Osteoblast (primary cell): ENCODE measurements at places on chromosomes 5 and 9. TPM values are rescaled to one million over a fixed set of nuclear protein-coding genes. Genes with fewer than 3 reads are reported as not detected.

The FAM120AOS gene
- total RNA-seq = 43.4 and 48.0 TPM in 2 replicates

The ACOT12 gene
- 0.29 TPM in 1 of 2 replicates, not detected in the other for total RNA-seq

The NACC2 gene
- total RNA-seq = 25.3 and 32.9 TPM in 2 replicates

The TMC1 gene
- total RNA-seq = under 0.01 TPM in 1 of 2 replicates, not detected in the other

GRCh38 chr5:74895906-74896305 lies 29.7 kb upstream of the FAM169A start:
- peaks cover 7% of the 10 kb centered on the region for H3K4me1 ChIP-seq
- H3K27me3 ChIP-seq = no peaks in the 10 kb centered on the region
- H3K4me3 ChIP-seq = no peak overlapping the region

GRCh38 chr9:13054389-13054788 lies 225.1 kb downstream of the MPDZ start:
- no peaks in the 10 kb centered on the region for H3K36me3 ChIP-seq
- no peak for DNase-seq
- H3K4me3 ChIP-seq = no peak overlapping the region
- no peaks in the 10 kb centered on the region for H3K27me3 ChIP-seq
- H3K4me1 ChIP-seq = no peaks in the 10 kb centered on the region
- H3K27ac ChIP-seq = no peak overlapping the region

- no peaks in the 10 kb centered on the region for H3K4me1 ChIP-seq
- H3K27ac ChIP-seq = no peak overlapping the region
- H3K36me3 ChIP-seq = no peaks in the 10 kb centered on the region
Measured at GRCh38 chr5:165393839-165394238, 1888.4 kb downstream of the MAT2B start.

DNA sequence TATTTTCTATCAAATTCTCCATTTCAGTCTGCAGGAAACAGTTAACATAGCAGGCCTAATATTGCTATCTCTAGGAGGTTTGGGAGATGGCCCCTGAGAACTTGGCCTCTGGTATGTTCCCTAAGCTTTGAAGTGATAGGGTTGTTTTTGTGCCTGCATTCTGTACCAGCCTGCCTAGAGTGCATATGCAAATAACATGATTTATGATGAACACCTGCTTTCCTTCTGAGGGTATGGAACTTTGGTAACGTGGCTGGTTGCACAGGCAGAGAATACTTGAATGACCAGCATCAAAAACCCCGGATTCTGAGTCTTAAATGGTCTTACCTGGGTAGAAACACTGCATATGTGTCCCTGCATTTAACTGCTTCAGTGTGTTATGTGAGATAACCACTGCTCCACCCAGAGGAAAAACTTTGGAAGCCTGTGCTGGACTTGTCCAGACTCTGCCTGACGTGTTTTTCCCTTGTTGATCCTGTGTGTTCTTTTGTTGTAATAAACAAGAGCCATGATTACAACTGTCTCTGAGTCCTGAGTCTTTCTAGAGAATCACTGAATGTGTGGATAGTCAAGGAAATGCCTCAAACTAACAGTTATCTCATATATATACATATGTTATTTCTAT lies 111.3 kb upstream of the ABCA1 start:
- H3K4me3 ChIP-seq = no peak overlapping the region
- no peaks in the 10 kb centered on the region for H3K36me3 ChIP-seq
- H3K27me3 ChIP-seq = no peaks in the 10 kb centered on the region
- no peak overlapping the region for H3K27ac ChIP-seq
- peaks cover 4% of the 10 kb centered on the region for H3K4me1 ChIP-seq

- no peak overlapping the region for H3K4me3 ChIP-seq
- H3K27me3 ChIP-seq = no peaks in the 10 kb centered on the region
- H3K36me3 ChIP-seq = no peaks in the 10 kb centered on the region
- DNase-seq = no peak
- no peak overlapping the region for H3K27ac ChIP-seq
Measured at GRCh38 chr5:10332301-10332700, 21.2 kb upstream of the MARCHF6 start.

DNA sequence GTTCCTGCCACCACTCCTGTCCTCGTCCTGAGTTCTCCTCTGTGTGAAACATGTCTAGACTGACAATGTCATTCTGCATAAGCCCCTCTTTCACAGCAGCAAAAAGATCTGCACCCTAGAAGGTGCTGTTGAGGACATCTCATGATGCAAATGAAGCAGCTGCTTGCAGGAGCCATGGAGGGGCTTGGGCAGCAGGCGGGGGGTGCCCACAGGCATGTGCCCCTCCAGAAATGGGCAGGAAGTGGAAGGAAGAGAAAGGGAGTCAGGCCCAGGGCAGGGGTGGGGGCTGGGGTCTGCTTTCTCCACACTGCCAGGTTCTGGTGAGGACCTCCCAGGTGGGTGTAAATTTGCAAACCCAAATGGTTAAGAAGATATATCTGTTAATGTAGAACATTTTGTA lies 54.5 kb upstream of the KCNMB1 start:
- H3K4me3 ChIP-seq = no peak overlapping the region

- no peaks in the 10 kb centered on the region for H3K27me3 ChIP-seq
- no peak for DNase-seq
- no peak overlapping the region for H3K27ac ChIP-seq
Measured at GRCh38 chr9:132037458-132037857, 42.2 kb downstream of the MED27 start.

DNA sequence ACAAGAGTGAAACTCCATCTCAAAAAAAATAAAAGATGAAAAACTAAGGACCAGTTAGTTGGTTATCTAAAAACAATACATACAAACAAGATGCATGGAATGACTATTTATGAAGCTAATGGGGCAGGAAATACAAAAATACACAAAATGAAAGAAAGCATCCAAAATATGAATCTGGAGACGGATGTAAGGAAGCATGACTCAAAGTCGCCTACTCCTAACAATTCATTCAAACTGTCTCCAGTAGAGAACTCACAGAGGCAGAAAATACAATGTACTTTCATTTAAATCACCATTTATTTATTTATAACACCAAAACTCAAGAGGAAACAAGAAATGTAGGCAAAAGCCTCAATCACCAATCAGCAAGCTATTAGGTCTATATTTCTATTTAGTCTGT lies 68.4 kb downstream of the SCAI start:
- H3K36me3 ChIP-seq = no peaks in the 10 kb centered on the region
- peak; percentile 94 for DNase-seq

DNA sequence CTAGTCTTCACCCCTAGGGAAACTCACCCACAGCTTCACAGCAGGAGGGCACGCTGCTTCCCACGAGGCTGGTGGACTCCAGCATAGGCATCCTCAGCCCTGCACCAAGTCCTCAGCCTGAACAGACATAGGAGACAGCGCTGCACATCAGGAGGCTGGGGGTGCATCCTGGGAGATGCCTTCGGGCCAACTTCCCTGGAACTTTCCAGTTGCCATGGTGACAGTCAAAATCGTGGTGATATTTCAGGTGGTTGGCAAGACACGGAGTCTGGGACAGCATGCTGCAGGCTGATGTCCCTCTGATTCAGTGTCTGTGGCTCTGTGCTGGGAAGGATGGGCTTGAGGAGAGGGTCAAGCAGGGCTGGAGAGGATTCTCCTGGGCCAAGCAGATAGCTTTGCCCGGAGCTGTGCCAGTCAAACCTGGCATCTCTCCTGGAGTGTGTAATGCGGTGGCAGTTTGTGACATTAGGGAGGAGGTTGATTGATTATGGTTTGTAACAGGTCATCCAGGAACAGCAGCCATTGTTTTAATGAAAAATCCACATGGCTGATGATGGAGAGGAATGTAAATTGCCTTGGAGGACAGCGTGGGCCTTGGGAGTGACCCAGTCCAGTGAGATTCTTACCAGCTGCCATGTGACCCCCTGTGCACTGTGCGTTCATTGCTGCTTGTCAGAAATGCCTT lies 35.6 kb upstream of the SEMA4D start:
- H3K4me1 ChIP-seq = no peaks in the 10 kb centered on the region
- H3K36me3 ChIP-seq = no peaks in the 10 kb centered on the region
- H3K4me3 ChIP-seq = no peak overlapping the region

DNA sequence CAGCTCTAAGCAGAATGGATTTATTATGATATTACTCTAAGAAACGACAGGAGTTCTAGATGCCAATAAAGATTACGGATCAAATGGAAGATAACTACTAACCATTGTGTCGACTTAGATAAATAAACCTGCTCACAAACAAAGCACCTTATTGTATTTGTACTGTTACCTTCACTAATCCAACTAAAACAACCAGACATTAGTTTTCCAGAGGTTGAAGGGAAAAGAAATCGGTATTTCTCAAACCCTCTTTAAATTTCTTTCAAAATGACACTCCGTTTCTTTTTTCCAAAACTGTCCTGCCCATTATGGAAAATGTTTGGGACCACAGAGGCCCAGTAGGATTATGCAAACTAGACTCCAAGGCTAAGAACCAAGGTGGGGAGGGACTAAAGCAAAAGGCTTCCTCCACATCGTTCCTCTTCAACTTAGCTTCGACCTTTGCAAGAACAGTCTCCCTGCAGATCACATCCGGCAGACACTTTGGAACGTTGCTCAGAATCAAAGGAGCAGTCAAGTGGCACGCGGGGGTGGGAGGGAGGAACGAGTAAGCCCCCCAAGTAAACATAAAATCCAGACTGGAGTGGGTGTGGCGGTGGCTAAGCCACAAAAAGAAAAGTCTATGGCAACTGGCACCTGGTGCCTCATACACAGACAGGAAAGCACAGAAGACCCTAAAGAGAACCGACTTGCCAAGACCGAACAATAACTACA lies 2.7 kb downstream of the MLLT3 start:
- no peak overlapping the region for H3K27ac ChIP-seq
- H3K27me3 ChIP-seq = no peaks in the 10 kb centered on the region
- H3K36me3 ChIP-seq = no peaks in the 10 kb centered on the region
- peak overlapping the region; percentile 81 for H3K4me3 ChIP-seq

- H3K4me3 ChIP-seq = peak overlapping the region; percentile 93
- H3K36me3 ChIP-seq = peaks cover under 1% of the 10 kb centered on the region
- peak; percentile 18 for DNase-seq
- H3K4me1 ChIP-seq = peaks cover 18% of the 10 kb centered on the region
Measured at GRCh38 chr5:75509546-75509945, 1.9 kb downstream of the CERT1 start.

- H3K27ac ChIP-seq = no peak overlapping the region
- H3K4me3 ChIP-seq = no peak overlapping the region
- no peak for DNase-seq
- H3K4me1 ChIP-seq = no peaks in the 10 kb centered on the region
- H3K27me3 ChIP-seq = peaks cover 5% of the 10 kb centered on the region
Measured at GRCh38 chr9:90878562-90878961, 76.9 kb downstream of the SYK start.

GRCh38 chr9:14799030-14799429 lies 76.5 kb upstream of the CER1 start:
- H3K27ac ChIP-seq = no peak overlapping the region
- no peaks in the 10 kb centered on the region for H3K36me3 ChIP-seq
- no peaks in the 10 kb centered on the region for H3K4me1 ChIP-seq
- no peak overlapping the region for H3K4me3 ChIP-seq

DNA sequence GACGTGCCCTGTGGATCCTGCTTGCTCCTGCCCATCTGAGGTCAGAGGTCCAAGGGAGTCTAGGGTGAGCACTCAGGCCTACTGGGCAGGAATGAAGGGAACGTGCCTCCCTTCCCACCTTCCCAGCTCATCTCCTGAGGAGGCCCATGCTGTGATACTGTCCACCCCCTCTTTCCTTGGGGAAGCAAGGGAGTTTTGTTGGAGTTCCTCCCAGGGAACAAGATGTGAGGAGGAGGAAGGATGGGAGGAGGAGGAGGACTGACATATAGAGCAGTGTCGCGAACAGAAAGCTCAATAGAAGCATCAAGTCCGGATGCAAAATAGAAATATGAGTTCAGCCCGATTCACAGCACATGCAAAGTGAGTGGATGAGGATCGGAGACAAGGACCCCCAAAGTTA lies 41.0 kb downstream of the SLC6A7 start:
- no peak overlapping the region for H3K4me3 ChIP-seq
- no peaks in the 10 kb centered on the region for H3K36me3 ChIP-seq
- no peak for DNase-seq
- H3K27ac ChIP-seq = no peak overlapping the region

DNA sequence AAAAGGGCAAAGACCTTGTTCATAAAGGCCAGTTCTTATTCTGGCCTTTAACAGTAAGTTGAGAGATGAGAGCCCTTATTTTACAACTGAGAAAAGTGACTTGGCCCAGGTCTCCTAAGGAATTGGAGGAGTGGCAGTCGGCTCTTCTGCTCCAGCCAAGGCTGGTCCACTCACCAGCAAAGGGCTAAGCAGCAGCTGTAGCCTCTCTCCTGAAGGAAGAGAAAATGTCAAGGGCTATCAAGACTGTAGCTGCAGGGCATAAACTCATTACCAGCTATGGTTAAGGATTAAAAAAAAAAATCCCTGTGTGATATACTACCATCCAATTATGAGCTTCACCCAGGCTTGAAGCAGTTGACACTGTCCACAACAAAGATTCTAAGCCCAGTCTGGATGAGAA lies 138.6 kb upstream of the RAD23B start:
- no peak overlapping the region for H3K4me3 ChIP-seq
- no peak for DNase-seq

GRCh38 chr9:28410411-28410810 lies 837.1 kb upstream of the C9orf72 start:
- no peaks in the 10 kb centered on the region for H3K27me3 ChIP-seq
- H3K36me3 ChIP-seq = no peaks in the 10 kb centered on the region
- no peak overlapping the region for H3K4me3 ChIP-seq
- no peak overlapping the region for H3K27ac ChIP-seq
- DNase-seq = no peak

DNA sequence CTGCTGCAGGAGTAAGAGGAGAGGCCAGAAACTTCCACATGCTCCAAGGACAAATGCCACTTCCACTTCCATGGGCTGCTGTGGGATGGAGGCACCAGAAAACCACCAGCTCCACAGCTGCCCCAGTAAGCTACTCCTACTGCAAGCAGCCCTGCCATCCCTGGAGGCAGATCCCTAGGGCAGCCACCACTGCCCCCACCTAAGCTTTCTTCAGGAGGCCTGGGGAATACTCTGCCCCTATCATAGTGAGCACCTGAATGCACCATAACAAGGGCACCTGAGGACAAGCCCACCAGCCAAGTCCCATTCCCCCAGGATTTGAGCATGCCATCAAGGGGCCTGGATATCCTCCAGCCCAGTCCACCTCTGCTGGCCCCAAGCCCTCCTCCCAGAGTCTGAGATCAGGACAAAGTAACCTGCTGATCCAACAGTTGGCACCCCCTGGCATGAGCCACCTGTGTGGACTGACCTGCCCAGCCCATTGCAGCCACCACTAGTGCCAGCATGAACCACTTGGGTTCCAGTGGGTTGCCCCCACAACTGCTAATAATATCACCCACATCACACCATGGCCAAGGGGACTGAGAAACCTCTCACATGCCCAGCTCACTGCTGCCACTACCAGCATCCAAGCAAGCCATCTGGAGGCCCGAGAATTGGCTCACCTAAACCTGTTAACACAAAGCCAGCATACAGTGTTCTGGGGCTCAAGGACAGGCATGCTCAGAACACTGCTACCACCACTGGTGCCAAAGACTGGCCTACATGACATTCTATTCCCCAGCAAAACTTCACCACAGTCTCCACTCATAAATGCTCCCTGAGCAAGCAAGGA lies 480.1 kb downstream of the CDH12 start:
- H3K36me3 ChIP-seq = no peaks in the 10 kb centered on the region
- no peak for DNase-seq
- H3K27me3 ChIP-seq = no peaks in the 10 kb centered on the region
- H3K4me3 ChIP-seq = no peak overlapping the region
- H3K27ac ChIP-seq = no peak overlapping the region

- H3K4me1 ChIP-seq = no peaks in the 10 kb centered on the region
- H3K27ac ChIP-seq = no peak overlapping the region
- no peaks in the 10 kb centered on the region for H3K36me3 ChIP-seq
- H3K27me3 ChIP-seq = no peaks in the 10 kb centered on the region
Measured at GRCh38 chr5:78182838-78183237, 111.7 kb downstream of the AP3B1 start.

GRCh38 chr9:27154908-27155307 lies 45.9 kb downstream of the TEK start:
- H3K4me1 ChIP-seq = peaks cover 50% of the 10 kb centered on the region
- peak overlapping the region; percentile 75 for H3K27ac ChIP-seq
- peak; percentile 92 for DNase-seq
